Hematopoietic multipotent progenitor cell treated with erythropoietin and hydrocortisone succinate and interleukin-3 and kit ligand, for 6 days (in vitro differentiated cells): ENCODE measurements at places on chromosomes 5 and 9.

DNA sequence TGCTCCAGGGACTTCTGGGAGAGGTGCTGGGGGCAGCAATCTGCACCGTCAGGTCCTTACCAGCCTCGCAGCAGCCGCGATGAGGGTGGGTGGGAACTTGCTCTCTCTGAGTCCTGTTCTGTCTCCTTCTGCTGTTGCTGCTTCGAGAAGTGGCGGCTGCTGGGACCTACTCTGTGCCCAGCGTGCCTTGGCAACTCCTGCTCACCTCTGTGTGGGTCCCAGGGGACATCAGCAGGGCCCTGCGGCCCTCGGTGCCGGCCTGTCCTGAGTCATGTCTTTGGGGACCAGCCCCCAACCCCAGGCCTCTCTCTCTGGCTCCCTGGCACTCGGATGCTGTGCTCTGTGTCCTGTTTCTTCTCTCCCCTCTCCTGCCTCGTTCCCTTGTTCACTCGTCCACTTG lies 49.5 kb downstream of the KCNT1 start:
- no peak for DNase-seq

- DNase-seq, result no peak
Observed at GRCh38 chr9:137299203-137299565, 2.9 kb downstream of the NRARP start.

DNA sequence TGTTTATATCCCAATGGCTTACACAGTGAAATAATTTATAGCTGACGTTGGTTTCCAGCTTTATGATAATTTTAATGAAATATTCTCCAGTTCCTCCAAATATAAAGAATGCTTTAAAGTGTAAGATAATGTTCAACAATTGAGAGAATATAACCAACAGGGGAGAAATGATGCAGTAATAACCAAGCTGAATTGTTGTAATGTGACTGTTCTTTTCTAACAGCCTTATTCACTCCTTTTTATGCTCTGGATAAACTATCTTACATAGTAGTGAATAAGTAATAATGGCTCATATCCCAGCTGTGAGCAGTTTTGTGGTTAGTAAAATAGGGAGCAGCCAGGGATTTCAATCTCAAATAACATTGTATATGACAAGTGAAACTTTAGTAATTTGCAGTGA lies 2348.7 kb upstream of the ACO1 start:
- DNase-seq, result no peak

DNA sequence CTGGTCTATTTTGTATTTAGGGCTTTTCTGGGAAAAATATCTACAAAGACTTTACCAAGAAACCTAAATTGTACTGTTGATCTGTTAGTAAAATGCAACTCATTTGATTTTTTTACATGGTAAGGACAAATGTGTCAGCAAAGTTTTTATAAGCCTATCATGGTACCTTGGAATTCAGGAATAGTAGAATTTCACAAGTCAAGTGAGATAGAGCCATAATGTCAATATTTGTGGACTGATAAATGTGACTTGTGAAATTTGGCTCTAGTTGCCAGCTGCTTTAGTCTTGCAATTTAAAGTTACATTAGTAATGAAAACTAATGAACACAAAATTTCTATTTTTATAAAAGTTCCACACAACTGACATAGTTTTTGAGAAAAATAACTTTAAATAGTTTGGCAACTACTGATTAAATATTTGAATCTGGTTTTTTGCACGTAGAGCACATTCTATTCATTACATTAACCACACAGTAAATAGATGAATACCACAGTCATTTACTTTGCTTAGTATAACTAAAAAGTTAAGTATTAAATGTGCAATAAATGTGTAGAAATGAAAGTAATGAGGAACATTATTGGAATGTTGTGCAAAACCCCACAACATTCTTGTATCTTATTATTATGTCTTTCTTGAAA lies 41.2 kb upstream of the RIOK2 start:
- DNase-seq, result no peak

GRCh38 chr5:180625125-180625790 lies 24.1 kb downstream of the FLT4 start:
- DNase-seq, result no peak

- DNase-seq, result no peak
Observed at GRCh38 chr5:172548981-172549687, 91.9 kb upstream of the NEURL1B start.

DNA sequence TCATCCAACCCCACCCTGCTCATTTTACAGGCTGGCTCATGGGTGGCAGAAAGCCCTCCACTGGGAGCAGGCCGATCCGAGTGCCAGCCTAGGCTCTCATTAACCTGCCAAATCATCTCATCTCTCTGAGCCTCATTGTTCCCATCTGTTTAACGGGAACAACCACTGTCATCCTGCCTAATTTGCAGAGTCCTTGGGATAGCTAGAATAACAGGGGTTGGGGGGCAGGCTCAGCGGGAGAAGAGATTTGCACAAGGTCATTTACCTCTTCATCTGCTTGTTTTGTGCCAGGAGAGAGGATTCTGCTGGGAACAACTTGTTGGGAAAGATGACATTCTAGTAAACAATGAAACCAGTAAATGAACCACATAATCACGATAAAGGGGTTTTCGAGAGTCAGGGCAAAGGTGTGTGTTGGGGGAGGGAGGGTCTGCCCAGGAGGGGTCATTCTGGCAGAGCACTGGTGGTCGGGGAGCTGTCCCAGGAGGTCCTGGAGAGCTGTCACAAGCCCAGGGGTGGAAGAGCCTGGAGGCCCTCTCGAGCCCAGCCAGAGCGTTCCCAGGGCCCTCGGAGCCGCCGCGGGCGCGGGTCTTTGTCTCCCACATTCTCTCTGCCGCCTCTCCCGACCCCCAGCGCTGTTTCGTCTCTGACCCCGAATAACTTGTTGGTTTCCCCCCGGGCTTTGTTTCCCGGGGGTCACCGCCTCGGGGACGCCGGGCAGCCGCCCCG lies 22.8 kb upstream of the NDST1 start:
- no peak for DNase-seq
